CD4-positive, alpha-beta T cell treated with Interleukin-4 for 4 hours (primary cell): ENCODE measurements at places on chromosomes 12 and 14.

GRCh38 chr14:68965261-68965761 lies 13.8 kb downstream of the ACTN1 start:
- DNase-seq = no peak

GRCh38 chr12:54141431-54142113 lies 47.2 kb downstream of the SMUG1 start:
- no peak for DNase-seq

GRCh38 chr14:97644365-97644764 lies 847.2 kb downstream of the VRK1 start:
- DNase-seq = no peak

GRCh38 chr12:92608151-92609091 lies 94.4 kb upstream of the PLEKHG7 start:
- peak; percentile 37 for DNase-seq

DNA sequence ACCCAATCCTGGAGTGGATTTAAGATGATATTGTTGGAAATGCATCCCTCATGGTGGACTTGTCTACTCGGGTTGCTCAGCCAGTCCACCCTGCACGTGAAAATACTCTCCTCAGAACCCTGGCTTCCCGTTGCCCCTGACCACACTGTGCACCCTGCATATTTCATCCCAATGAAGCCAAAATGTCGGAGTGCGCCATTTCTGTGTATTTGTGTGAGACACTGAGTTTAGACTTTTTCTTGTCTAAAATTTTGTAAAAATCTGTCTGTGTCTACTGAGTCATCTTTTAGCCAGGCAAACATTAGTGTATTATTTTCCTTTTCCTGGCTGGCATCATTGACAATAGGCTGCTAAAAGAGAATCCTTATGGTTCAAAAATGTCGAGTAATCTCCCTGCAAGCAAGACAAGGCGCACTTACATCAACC lies 485 bp upstream of the PNMA1 start:
- DNase-seq = no peak

GRCh38 chr12:109738209-109738608 lies 24.6 kb downstream of the FAM222A start:
- DNase-seq = no peak

- DNase-seq = no peak
Observed at GRCh38 chr12:125218952-125219351, 153.7 kb downstream of the AACS start.

DNA sequence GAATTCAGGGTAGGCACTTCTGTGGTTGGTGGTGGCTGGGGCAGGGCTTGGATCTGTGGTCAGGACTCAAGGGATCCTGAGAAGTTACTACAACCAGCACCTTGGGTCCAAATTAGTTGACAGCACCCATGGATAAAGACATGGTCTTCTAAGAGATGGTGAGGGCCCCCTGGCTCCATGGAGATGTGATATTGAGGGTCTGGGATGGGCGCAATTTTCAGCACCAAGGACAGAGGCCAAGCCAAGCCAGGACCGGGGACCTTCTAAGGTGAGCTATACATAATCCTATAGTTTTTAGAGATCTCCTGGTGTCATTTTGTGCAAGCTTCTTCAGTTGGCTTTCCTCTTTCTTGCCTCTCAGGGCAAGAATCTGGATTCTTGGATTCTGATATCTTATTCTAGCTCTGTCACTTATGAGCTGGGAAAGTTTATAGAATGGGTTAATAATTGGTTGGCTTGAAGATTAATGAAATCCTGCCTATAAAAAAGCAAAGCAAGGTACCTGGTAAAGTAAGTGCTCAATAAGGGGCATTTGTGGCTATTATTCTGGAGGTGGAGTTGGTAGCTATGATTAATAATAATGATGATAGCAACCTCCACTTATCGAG lies 130.1 kb upstream of the LHX5 start:
- no peak for DNase-seq

GRCh38 chr12:113537751-113538087 lies 66.0 kb upstream of the LHX5 start:
- DNase-seq = no peak

DNA sequence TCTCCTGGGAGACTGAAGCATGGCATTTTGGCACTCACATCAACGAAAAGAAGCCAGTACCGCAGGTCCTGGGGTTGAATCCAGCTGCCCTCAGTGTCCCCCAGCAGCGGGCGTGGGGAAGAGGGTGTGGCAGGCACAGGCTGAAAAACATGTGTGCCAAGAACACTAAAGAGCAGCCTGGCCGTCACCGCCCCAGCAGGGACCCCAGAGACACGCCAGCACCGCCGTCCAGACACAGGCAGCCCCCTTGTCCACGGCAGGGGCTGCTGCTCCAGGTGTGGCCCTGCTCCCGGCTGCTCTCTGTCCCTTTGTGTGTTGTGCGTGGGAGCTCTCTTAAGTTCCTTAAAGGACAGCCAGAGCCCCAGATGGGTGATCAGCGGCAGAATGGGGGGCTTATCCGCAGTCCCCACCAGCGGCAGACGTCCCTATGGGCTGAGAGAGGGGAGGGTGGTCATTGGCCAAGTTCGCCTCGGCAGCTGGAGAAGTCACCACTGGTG lies 556 bp downstream of the PHETA1 start:
- no peak for DNase-seq

GRCh38 chr14:77026930-77027537 lies 1.5 kb downstream of the IRF2BPL start:
- DNase-seq = peak; percentile 50

DNA sequence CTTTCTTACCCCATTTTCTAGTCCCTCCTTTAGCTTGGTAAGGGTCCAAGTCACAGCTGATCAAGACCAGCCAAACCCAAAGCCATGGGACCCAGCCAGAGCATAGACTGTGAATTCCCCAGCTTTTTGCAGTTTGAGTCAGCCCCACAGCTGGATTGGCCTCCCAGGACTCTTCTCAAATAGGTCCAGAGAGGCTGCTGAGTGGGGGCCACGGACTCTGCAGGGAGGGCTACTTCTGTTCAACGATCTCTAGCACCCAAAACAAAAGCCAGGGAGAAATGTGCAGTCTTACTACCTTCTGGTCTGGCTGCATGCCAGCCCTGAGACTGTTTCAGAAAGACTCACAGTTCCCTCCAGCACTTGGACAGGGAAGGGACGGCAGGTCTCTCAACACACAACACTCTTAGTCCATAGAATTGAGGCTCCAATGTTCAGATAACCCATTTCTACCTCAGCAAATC lies 1.6 kb downstream of the VDR start:
- DNase-seq = no peak

GRCh38 chr12:110170535-110171185 lies 46.5 kb downstream of the IFT81 start:
- no peak for DNase-seq

DNA sequence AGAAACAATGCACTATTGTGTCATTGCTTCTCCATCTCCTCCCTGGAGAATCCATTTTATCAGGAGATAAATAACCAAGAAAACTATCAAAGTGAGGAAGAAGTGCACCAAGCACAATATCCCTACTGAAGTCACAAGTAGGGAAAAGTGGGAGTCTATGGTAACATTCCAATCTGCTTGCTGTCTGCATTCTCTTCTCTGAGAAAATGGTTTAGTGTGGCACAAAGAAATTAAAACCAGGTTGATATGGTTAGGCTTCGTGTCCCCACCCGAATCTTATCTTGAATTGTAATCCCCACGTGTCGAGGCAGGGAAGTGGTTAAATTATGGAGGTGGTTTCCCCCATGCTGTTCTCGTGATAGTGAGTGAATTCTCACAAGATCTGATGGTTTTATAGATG lies 209.7 kb downstream of the PRKD1 start:
- DNase-seq = no peak

- peak; percentile 89 for DNase-seq
Observed at GRCh38 chr14:75522224-75522982, at the start of gene BATF. Gene BATF (plus strand): TSS chr14:75522469. CDS start chr14:75522683, 214 bp downstream.

DNA sequence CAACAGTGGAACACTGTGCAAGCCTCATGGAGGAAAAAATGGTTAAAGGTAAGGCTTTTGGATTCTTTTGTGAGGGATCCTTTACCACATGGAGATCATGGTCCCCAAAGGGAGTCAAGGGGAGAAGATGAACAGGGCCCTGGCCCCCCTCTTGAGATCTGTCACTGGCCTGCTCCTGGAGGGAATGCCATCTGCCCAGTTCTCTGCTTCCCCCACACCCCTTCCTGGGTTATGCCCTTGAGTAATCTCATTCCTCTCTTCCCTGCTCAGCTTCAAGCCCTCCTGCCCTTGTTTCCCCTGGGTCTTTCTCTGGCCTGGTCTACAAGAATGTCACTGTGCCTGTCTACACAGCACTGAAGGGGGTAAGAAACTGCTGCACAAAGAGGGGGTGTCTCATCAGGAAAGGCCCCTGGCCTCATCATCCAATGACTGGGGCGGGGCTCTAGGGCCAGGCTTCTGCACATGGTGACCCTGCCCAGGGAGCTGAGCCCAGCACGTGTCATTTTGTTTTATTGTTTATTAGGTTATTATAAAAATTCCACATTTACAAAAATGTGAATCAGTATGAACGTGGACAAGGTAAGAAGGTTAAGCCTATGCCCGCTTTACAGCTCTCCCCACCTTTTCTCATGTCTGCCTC lies 30.3 kb downstream of the PIGH start:
- no peak for DNase-seq

GRCh38 chr12:112964067-112964670 lies 14.2 kb upstream of the OAS2 start:
- no peak for DNase-seq

DNA sequence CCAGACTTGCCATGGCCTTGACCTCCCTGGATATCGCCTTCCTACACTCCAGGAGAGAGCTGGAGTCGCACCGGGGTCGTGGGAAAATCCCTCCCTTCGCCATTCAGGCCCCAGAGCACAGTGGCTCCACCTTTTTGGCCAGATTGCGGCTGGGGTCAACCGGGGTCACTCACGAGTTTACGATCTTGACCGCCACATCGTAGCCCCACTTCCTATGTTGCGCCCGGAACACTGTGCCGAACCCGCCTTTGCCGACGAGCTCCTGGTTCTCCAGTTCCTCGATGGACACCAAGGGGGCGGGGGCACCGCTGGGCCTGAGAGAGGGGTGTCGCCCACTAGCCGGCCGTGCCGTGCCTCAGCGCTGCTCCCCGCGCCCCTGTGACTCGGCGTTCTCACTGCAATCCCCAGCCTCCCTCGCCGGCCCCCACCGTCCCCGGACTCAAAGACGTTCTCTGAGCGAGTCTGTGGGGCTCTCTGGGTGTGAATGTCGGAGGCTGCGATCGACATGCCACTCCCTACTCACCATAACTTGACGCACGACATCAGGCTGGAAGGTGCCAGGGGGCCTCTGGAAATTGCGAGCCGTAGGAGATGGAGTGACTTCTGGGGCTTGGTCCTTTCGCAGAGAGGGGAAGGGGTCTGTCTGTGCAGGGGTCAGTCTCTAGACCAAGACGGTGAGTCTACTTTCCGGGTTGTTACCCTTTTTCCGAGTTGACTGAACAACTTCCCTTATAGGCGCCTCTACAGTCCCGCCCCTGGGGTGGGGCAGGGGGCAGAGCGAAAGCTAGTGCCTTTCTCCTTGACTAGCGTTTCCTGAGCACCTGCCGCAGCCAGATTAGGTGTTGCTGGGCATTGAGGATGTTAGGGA lies at the start of gene RIPK3:
Gene RIPK3, minus strand, starts transcription at position 708 of the 868 bp plus-strand sequence. Its CDS starts 165 bp downstream, at position 543.
- DNase-seq = peak; percentile 70

DNA sequence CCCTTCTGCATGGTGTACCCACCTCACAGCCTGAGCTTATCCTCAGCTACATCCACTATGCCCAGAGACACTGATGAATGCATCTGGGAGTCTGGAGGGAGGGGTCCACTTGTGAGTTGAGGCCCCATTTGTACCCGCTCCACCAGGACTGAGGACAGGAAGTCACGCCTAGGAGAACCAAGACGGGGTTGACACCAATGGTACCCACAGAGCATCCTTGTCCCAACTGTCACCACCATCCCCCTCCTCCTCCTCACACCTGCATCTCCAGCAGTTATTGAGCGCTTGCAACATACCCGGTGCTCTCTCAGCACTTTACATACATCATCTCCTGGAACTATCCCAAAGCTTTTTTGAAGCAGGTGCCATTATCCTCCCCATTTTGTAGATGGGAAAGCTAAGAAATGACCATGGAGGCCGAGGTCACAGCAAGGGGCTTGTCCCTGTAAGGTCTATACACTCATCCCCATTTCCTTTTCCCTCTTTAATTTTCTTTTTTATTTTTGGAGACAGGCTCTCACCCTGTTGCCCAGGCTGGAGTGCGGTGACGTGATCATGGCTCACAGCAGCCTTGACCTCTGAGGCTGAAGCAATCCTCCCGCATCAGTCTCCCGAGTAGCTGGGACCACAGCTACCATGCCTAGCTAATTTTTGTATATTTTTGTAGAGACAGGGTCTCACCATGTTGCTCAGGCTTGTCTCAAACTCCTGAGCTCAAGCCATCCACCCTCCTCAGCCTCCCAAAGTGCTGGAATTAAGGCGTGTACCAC lies 31.7 kb downstream of the DGLUCY start:
- DNase-seq = no peak

DNA sequence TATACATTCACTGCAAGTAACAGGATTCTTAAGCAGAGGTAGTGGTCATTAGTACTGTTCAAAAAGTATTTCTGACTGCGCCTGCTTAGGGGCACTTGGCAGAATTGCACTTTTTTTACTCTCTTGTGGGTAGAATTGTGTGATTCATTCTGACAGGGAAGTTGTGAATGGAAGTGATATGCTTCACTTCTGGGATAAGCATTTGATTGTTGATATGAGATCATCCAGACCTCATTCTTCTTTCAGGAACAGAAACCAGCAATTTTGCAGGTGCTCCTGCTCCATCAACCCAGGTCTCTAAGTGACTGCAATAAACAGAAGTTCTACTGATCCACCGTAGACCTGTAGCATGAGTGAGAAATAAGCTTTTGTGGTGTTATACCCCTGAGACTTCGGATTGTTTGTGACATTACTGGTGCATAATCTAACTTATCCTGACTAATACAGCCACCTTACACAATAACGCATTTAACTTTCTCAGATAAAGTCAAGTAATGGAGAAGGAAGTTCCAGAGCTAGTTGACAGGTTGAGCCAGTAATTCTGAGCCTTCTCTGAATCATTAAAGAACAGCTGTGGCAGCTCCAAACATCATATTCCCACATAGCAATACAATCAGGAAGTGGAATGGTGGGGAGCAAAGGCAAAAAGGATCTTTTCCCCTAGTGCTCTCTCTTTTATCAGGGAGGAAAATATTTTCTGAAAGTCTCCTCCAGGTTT lies 387.9 kb downstream of the SYT1 start:
- no peak for DNase-seq

GRCh38 chr14:20679907-20680306 lies 4.5 kb upstream of the RNASE4 start:
- DNase-seq = no peak

DNA sequence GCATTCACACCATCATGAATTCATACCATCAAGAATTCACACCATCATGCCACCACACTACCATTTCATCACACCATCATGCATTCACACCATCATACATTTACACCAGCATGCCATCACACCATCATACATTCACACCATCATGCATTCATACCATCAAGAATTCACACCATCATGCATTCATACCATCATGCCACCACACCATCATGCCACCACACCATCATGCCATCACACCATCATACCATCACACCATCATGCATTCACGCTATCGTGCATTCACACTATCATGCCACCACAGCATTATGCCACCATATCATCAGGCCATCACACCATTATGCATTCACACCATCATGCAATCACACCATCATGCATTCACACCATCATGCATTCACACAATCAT lies 79.7 kb downstream of the ANO2 start:
- no peak for DNase-seq
